ENCODE measurements at places on chromosomes 7 and 10.

DNA sequence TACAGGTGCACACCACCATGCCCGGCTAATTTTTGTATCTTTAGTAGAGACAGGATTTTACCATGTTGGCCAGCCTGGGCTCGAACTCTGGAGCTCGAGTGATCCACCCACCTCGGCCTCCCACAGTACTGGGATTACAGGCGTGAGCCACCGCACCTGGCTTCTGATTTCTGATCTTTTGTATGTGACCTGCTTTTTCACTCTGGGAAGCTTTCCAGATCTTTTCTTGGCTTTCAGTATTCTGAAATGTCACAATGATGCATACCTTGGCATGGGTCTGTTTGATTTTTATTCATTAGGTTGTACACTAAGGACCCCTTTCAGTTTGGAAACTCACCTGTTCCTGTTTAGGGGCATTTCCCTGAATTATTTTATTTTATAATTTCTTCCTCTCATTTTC, 41.6 kb downstream of the PROSER2 start:
- no peak for DNase-seq

- DNase-seq, result no peak
These were observed 584.9 kb upstream of the COBL start for GRCh38 chr7:51901489-51901840.

DNA sequence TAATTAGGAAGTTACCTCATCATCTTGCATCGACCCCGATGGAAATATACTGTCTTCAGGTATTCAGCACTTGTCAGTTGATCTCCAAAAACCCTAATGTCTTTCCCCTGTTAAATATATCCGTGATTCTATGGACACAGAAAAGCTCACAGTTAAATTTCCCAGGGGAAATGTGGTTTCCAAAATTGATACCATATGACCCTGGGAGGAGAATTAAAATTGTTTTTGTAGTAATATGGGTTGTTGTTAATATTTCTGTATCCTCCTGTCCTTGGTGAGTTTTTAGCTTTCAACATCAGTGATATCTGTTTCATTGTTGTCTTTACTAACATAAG, 132.1 kb downstream of the CELF2 start:
- no peak for DNase-seq

GRCh38 chr10:101835362-101835761, 8.2 kb downstream of the KCNIP2 start:
- DNase-seq, result no peak

DNA sequence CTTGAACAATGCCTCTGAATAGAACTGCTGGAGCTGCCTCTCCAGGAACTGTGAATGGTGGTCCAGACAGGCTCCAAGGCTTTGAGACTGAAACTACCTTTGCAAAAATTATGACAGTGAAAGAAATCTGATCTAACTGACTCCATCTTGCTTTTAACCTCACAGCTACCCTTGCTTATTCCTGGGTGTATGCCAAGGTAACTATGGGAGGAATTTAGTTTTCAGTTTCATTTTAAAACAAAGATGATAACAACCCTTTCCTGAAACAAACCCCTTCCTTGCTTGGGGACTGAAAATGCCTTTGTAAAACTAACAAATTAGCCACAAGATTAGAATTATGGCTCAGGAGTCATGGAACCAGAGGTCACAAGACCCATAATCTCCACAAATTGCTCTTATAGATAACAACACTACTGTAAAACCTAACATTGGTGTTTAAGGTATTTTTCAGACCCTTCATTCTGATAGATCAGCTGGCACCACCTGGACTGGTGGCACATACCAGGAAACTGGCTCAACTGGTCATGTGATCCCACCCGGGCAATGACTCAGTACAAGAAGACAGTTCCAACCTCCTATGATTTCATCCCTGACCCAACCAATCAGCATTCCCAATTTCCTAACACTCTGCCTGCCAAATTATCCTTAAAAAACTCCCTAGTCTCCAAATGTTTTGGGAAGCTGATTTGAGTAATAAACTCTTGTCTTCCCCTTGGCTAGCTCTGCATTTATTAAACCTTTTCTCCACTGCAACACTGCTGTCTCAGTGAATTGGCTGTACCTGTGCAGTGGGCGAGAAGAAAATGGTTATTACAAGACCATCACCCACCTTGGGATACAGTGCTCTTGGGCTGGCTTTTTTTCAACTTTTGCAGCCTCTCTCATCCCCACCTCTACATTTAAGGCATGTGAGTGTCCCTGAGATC, 608.1 kb downstream of the TYW1 start:
- DNase-seq, result no peak

DNA sequence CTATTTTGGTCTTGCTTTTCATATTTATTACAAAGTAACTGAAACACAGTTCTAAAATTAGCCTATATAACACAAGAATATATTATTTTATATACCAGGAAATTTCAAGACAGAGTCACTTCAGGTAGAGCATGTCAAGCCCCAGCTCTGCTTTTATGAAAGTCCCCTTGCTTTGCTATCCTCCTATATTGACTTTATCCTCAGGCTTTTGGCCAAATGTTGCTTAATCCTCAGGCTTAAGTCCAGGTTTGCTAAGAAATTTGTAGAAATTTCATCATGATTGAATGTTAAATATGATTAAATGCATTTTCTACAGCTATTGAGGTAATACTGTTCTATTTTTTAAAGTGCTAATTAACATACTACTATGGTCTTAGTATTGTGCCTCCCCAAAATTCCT, 227.6 kb downstream of the FZD1 start:
- DNase-seq, result no peak

DNA sequence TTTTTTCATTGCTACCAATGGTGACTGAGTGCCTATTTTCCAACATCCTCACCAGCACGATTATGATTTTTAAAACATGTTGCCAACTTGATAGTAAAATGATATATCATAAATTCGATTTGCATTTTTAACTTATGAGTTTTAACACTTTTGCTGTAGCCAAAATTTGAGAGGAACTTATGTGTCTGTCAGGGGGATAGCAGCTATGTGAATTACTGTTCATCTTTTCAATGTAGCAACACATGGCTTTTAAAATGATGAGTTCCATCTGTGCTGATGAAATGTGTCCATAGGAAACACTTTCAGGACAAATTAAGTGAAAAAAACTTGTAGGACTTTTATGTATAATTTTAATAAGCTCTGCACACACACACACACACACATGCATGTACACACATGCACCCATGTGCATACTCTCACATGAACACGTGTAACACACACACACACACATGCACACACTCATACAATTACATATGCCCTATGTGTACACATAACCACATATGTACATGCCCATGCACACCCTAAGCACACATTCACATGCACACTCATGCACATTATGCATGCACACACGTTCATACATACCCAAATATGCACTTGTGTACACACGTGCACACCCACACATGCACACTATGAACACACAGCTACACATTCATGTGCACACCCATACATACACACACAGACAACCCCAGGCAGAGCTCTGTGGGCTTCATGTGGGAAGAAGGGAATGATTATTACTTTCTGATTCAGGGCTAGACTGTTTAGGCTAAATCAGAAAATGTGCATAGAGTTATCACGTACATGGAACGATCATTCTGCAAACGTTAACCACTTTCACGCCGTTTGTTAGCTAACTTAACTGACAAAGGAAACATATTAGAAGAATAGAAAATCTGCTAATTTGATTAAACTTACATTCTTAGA, 68.9 kb downstream of the C10orf143 start:
- DNase-seq, result no peak

- DNase-seq, result no peak
These were observed 72.8 kb upstream of the GLCCI1 start for GRCh38 chr7:7895754-7896153.

DNA sequence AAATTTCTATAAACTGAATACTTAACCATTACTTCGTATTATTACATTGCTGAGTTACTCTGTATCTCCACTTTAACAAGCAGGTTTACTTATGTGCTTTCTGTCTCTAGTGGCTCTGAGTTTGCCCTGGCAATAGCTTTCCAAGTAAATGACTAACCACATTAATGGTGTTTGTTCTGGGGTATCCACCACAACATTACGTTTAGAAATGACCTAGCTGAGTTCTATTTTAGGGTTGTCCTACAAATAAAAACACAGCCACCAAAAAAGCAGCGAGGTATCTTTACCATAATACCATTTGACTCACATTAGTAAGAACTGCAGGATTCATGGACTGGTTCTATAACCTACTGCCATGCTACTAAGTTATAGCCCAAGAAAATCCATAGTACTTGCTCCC, 83.1 kb downstream of the HIBADH start:
- no peak for DNase-seq

DNA sequence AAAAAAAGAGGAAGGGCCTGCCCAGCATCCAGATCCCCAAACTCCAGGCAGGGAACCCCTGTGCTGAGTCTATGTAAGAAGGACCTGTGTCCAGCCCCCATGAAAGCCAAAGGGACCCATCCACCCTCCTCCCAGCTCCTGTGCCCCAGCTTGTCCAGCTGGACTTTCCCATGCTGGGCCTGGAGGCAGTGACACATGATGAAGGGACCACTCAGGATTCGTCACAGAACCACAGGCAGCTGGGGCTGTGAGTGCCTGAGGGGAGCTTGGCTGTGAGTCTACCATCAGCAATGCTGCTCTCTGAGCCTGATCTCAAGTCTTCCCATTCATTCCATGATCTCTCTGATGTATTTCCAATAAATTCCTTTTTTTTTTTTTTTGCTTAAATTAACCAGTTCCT, 36.2 kb upstream of the MNX1 start:
- DNase-seq, result peak; percentile 99

DNA sequence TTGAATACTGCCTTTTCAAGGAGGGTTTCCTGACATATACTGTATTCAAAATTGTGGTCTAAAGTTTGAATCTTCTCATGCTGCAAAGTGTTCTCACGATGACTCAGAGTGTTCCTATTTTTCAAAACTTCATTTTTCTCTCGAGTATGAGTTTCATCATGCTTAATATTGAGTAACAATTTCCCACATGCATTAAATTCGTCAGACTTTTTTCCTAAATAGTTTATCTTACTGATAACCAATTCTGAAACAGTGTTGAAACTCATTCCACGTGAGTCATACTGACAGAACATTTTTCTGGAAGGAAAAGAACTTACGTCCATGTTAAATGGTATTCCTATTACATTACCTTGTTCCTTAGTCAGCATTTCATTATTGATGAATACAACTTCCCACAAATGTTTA, 44.1 kb downstream of the ZNF33B start:
- DNase-seq, result peak; percentile 48

DNA sequence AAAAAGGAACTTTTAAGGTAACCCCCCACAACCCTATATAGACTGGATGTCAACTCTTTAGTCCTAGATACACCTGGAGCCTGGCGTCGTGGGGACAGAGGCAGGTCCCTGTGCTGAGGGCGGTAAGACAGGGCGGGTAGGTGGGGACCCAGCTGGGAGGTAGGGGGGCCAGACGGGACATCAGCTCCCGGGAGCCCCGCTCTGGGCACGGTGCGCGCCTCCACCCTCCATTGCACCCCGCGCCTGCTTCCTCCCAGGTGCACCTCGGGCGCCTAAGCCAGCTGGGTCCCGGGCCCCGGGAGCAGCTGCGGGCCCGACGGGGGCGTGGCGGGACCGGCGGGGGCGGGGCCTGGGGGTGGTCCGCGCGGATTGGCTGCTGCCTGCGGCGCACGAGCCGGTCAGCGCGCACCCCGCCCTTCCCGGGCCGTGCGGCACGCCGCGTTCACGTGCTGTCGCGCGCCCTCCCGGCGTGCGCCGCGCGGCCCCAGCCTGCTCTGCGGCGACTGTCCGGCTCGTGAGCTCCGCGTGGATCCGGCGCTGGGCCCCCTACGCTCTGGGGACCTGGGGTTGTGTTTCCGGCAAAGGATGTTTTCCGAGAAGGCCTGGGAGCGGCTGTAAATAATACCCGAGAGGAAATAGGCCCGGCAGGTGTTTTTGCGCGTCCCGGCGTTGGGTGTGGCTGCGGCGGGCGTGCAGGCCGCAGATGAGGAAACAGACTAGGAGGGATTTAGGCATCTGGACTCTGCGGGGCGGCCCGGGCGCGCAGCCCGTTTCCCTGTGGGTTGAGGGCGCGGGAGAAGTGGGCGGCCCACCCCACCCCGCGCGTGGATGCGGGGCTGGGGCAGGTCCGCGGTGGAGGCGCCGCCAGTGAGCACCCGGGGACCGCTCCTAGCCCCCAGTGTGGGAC, 39.1 kb upstream of the PFKFB3 start:
- DNase-seq, result peak; percentile 81

GRCh38 chr10:62019685-62020359, 118.3 kb downstream of the ARID5B start:
- DNase-seq, result no peak

GRCh38 chr10:108561649-108562048, 1361.7 kb downstream of the XPNPEP1 start:
- DNase-seq, result no peak

GRCh38 chr10:23421397-23421796, 17.5 kb upstream of the OTUD1 start:
- DNase-seq, result no peak

- DNase-seq, result no peak
These were observed 19.9 kb downstream of the TMEM72 start for GRCh38 chr10:44930904-44931620.

DNA sequence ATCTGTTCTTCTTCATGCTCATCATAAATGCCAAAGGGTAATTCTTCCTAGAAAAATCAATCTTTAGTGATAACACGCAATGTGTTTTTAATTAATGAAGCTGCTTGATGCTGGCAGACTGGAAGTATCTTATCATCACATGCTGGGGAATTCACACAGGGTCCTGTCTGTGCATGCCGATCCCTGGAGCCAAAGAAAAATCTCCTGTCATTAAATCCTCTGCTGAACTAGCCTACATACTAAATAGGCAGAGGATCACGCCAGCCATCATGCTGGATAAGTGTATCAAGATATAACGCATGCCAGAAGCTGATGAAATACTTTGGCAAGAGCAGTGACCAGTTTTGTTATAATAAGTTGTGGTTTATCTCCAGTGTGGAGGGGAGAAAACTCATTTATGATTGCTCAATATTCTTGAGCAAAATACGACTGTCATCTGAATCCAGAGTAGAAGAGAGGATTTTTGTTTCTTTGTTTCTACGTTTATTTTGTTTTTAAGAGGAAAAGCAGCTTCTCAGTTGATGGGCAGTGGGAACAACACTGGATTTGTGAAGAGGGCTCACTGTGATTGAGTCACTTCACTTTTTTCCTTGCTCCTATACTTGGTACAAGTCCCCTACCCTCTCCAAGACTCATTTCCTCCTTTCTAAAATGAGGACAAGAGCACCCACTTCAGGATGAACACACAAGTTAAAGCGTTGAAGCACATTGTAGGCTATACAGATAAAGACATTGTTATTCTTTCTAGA, 649.1 kb downstream of the TNS3 start:
- peak; percentile 92 for DNase-seq

- peak; percentile 38 for DNase-seq
These were observed 233.0 kb downstream of the PTN start for GRCh38 chr7:137110535-137110934.

DNA sequence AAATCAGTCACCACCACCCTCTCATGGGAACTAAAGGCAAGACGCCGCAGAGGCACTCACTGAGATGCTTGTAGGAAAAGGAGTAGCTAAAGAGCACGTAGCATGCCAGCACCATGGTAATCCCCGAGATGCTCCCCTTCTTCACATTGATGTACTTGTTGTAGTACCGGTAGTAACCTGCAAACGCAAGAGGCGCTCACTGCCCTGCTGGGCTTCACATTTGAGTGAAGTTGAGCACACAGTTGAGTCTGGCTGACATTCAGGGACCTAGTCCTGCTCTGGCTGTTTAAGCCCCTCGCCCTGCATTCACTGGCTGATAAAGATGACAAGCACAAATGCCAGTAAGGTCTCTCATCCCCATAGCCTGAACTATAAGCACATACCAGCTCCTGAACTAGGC, 6.9 kb downstream of the ATP5MF start:
- DNase-seq, result no peak

- no peak for DNase-seq
These were observed 6.4 kb upstream of the IRF5 start for GRCh38 chr7:128931190-128931798.

- DNase-seq, result no peak
These were observed 105.6 kb downstream of the CDK6 start for GRCh38 chr7:92730808-92731207.

Measured in mammary epithelial cell (primary cell).